ENCODE measurements at places on chromosomes 13 and 19. TPM values are rescaled to one million over a fixed set of nuclear protein-coding genes. Genes with fewer than 3 reads are reported as not detected.

- no peaks in the 10 kb centered on the region for H3K27me3 ChIP-seq
- no peak overlapping the region for H3K27ac ChIP-seq
These were observed 228.6 kb downstream of the DNAJC15 start for GRCh38 chr13:43251961-43252360.

GRCh38 chr13:79989217-79989661 lies 351.7 kb downstream of the SPRY2 start:
- peak; percentile 78 for DNase-seq
- peaks cover 57% of the 10 kb centered on the region for H3K4me1 ChIP-seq
- H3K36me3 ChIP-seq, result no peaks in the 10 kb centered on the region
- peak overlapping the region; percentile 32 for H3K4me3 ChIP-seq
- peak overlapping the region; percentile 89 for H3K27ac ChIP-seq
- H3K27me3 ChIP-seq, result no peaks in the 10 kb centered on the region

DNA sequence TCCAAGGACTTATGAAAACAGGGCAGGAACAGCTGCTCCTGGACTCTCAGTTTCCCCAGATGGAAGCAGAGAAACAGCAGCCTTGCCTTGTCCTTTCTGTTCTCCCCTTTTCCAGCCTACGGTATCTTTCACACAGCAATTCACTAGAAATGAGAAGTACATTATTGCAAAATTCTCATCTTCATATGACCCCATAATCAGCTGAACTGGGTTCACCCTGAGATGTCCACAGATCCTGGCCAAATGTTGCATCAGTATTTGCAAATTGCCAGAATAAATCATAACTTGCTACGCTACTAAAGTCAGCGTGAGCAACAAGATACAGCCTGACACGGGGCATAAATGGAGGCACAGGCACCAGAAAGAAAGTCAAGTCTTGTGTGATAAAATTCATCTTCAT lies 16.1 kb downstream of the VSTM1 start:
- peaks cover 26% of the 10 kb centered on the region for H3K27me3 ChIP-seq
- no peak overlapping the region for H3K4me3 ChIP-seq
- no peak for DNase-seq
- H3K27ac ChIP-seq, result no peak overlapping the region

GRCh38 chr13:80131204-80131603 lies 209.7 kb downstream of the SPRY2 start:
- H3K27ac ChIP-seq, result peak overlapping the region; percentile 39
- peaks cover 27% of the 10 kb centered on the region for H3K4me1 ChIP-seq
- no peaks in the 10 kb centered on the region for H3K36me3 ChIP-seq
- H3K27me3 ChIP-seq, result no peaks in the 10 kb centered on the region
- peak; percentile 80 for DNase-seq
- peak overlapping the region; percentile 78 for H3K4me3 ChIP-seq

GRCh38 chr13:101841698-101842097 lies 389.2 kb downstream of the ITGBL1 start:
- H3K36me3 ChIP-seq, result no peaks in the 10 kb centered on the region
- no peaks in the 10 kb centered on the region for H3K4me1 ChIP-seq
- no peak overlapping the region for H3K4me3 ChIP-seq
- no peaks in the 10 kb centered on the region for H3K27me3 ChIP-seq

DNA sequence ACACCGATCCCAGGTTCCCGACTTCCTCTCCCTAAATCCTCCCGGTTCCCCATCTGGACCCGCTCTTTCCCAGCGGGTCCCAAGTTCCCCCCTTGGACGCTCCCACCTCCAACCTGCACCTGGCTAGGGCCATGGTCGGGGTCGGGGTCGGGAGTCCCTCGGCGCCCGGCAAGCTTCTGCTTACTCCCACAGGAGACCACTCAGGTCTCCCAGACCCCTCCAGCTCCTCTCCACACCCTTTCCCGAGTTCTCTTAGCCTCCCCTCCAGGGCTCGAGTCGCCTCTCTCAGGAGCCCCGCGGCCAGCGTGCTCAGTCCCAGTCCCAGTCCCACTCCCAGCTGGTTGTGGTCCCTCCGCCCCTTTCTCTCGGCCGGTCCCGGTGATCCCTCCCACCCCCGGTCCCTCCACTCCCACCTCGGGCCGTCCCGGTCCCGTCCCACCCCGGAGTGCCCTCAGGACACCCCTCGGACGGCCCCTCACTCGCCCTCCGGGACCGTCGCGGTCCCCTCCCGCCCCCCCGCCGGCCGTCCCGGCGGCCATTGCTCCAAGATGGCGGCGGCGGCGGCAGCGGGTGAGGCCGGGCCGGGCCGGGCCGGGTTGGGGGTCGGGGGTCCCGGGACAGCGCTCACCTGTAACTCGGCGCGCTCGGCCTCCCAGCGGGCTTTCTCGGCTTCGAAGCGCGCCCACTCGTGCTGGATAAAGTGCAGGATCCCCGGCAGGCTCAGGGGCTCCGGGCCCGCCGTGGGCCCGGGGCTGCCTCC lies at the start of gene FKRP:
FKRP (plus strand) TSS at position 537 of the 760 bp plus-strand sequence. CDS start 9,394 bp downstream, outside the sequence.
- H3K27ac ChIP-seq, result no peak within 1 kb of the TSS
- H3K36me3 ChIP-seq, result peaks cover 6% of the 10 kb centered on the region
- H3K4me3 ChIP-seq, result peak within 1 kb of the TSS; percentile 95

DNA sequence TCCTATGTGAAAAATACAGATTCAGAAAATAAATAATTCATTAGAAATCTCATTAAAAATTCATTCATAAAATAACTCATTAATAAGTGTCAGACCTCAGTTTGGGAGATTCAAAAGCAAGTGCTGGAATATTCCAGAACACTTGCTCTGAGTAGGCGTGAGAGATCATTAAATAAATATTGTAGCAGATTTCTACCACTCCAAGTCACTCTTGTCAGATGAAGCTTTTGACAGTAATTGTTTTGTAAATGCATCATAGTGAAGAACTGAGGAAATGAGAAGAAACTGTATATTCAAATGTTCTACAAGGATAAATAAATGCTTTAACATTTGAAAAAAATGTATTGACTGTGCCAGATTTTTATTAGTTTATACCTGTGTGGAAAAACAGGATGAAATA lies 1228.1 kb downstream of the SLITRK1 start:
- no peak overlapping the region for H3K4me3 ChIP-seq
- H3K27ac ChIP-seq, result no peak overlapping the region
- H3K27me3 ChIP-seq, result no peaks in the 10 kb centered on the region

- H3K36me3 ChIP-seq, result no peaks in the 10 kb centered on the region
- no peaks in the 10 kb centered on the region for H3K27me3 ChIP-seq
- no peaks in the 10 kb centered on the region for H3K4me1 ChIP-seq
- no peak overlapping the region for H3K4me3 ChIP-seq
- H3K27ac ChIP-seq, result no peak overlapping the region
These were observed 385.1 kb downstream of the ZNF536 start for GRCh38 chr19:30757104-30757836.

DNA sequence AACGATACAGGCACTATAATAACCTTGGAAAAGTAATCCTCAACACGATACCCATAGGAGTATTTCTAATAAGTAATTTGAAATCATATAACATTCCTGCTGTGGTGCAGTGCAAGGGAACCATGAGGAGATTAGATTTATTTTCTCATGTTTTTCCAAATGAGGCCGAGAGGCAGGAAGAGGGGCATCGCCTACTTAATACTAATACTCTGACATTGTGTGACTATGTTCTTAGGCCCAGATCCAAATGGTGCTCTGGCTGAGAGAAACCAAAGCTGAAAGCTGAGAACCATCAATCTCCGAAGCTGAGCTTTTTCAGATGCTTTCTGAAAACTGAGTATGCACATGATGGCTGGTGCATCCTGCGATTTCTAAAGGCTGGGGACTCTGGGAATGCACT lies 248.0 kb upstream of the MAB21L1 start:
- peaks cover 27% of the 10 kb centered on the region for H3K4me1 ChIP-seq
- DNase-seq, result peak; percentile 46
- peak overlapping the region; percentile 27 for H3K27ac ChIP-seq
- peak overlapping the region; percentile 36 for H3K4me3 ChIP-seq
- no peaks in the 10 kb centered on the region for H3K27me3 ChIP-seq

GRCh38 chr19:10346509-10346908 lies 7.1 kb upstream of the ICAM3 start:
- H3K27me3 ChIP-seq, result no peaks in the 10 kb centered on the region
- H3K27ac ChIP-seq, result peak overlapping the region; percentile 26
- peak; percentile 47 for DNase-seq
- peaks cover 7% of the 10 kb centered on the region for H3K4me1 ChIP-seq

DNA sequence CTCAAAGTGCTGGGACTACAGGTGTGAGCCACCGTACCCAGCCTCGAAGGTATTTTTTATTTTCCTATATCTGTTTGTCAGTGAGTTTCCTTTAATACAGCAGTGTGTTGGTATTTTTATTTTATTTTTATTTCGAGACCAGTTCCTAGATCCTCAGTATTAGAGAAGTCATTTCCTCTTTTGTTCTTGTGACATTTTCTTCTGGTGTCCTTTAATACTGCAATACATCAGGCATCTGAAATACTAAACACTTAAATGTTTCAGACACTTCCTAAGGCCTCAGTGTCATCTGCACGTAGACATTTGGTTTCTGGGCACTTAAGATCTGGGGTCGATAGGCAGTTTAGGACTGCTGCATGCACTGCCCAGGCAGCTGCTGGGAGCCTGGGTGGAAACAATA lies 22.5 kb downstream of the GATAD2A start:
- no peak for DNase-seq
- H3K4me1 ChIP-seq, result no peaks in the 10 kb centered on the region
- no peaks in the 10 kb centered on the region for H3K36me3 ChIP-seq
- no peak overlapping the region for H3K4me3 ChIP-seq
- no peaks in the 10 kb centered on the region for H3K27me3 ChIP-seq

GRCh38 chr13:77516342-77516789 lies 19.1 kb upstream of the SCEL start:
- H3K27ac ChIP-seq, result peak overlapping the region; percentile 47
- no peaks in the 10 kb centered on the region for H3K36me3 ChIP-seq
- peaks cover 18% of the 10 kb centered on the region for H3K4me1 ChIP-seq
- H3K27me3 ChIP-seq, result no peaks in the 10 kb centered on the region
- peak; percentile 87 for DNase-seq
- H3K4me3 ChIP-seq, result no peak overlapping the region

GRCh38 chr13:45078003-45078402 lies 42.3 kb upstream of the GTF2F2 start:
- peaks cover 29% of the 10 kb centered on the region for H3K27me3 ChIP-seq
- H3K36me3 ChIP-seq, result no peaks in the 10 kb centered on the region
- no peak overlapping the region for H3K27ac ChIP-seq
- H3K4me1 ChIP-seq, result no peaks in the 10 kb centered on the region
- no peak for DNase-seq

DNA sequence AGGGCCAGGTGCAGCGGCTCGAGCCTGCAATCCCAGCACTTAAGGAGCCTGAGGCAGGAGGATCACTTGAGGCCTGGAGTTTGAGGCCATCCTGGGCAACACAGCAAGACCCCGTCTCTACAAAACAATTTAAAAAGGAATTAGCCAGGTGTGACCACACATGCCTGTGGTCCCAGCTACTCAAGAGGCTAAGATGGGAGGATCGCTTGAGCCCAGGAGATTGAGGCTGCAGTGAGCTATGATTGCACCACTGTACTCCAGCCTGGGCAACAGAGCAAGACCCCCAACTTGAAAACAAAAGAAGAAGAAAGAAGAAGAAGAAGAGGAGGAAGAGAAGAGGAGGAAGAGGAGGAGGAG lies 47.7 kb downstream of the LATS2 start:
- H3K4me3 ChIP-seq, result no peak overlapping the region
- peak overlapping the region; percentile 96 for H3K27ac ChIP-seq
- H3K36me3 ChIP-seq, result no peaks in the 10 kb centered on the region
- no peaks in the 10 kb centered on the region for H3K27me3 ChIP-seq
- peaks cover 86% of the 10 kb centered on the region for H3K4me1 ChIP-seq

The C19orf38 gene
- total RNA-seq, result 0.22 TPM

The FXYD1 gene
- total RNA-seq, result 0.43 TPM

The FXYD3 gene
- total RNA-seq, result not detected

The ZNF569 gene
- 7.2 TPM for total RNA-seq
